A549 treated with Mapracorat at 1 μM for 4 hours (cell line): ENCODE measurements at places on chromosomes 7 and 10. TPM values are rescaled to one million over a fixed set of nuclear protein-coding genes. Genes with fewer than 3 reads are reported as not detected.

Gene STEAP1
- total RNA-seq, result 13.5 to 18.0 TPM (median 14.4 TPM) in 5 replicates

Gene CYP2C19
- total RNA-seq, result 0.12 TPM in 1 of 5 replicates, not detected in the others

Gene GNG11
- 32.4 to 37.5 TPM (median 34.6 TPM) in 5 replicates for total RNA-seq

Gene KNDC1
- 0.77 to 1.9 TPM (median 1.3 TPM) in 5 replicates for total RNA-seq

Gene LRRC72
- total RNA-seq, result not detected in 5 replicates

Gene PTPRN2
- 0.72 to 1.5 TPM (median 1.0 TPM) in 5 replicates for total RNA-seq

Gene SAMD9L
- 0.39 to 0.74 TPM (median 0.46 TPM) in 5 replicates for total RNA-seq

Gene PDLIM1
- 200 to 216 TPM (median 210 TPM) in 5 replicates for total RNA-seq

Gene MYOZ1
- not detected in 5 replicates for total RNA-seq

Gene LOXL4
- 1.2 to 1.7 TPM (median 1.6 TPM) in 5 replicates for total RNA-seq

Gene UCN3
- total RNA-seq, result not detected in 5 replicates

Gene VWA2
- not detected in 5 replicates for total RNA-seq

Gene RNF32
- total RNA-seq, result 1.1 to 2.1 TPM (median 1.9 TPM) in 5 replicates

Gene WNT16
- 0.73 to 1.3 TPM (median 0.97 TPM) in 5 replicates for total RNA-seq

Gene FOXI2
- not detected in 5 replicates for total RNA-seq

Gene FGFR2
- 0.21 to 0.44 TPM (median 0.33 TPM) in 5 replicates for total RNA-seq

Gene PAPOLB
- total RNA-seq, result not detected in 5 replicates

Gene LIPN
- total RNA-seq, result not detected in 5 replicates

Gene TRIP6
- total RNA-seq, result 41.1 to 59.3 TPM (median 54.1 TPM) in 5 replicates

Gene OPN1SW
- total RNA-seq, result not detected in 5 replicates

Gene PLA2G12B
- total RNA-seq, result not detected in 5 replicates

Gene MACROH2A2
- total RNA-seq, result 23.0 to 28.5 TPM (median 27.8 TPM) in 5 replicates

Gene SPAG6
- total RNA-seq, result not detected in 5 replicates

Gene ZNF398
- total RNA-seq, result 7.9 to 11.2 TPM (median 9.3 TPM) in 5 replicates

Gene CPEB3
- total RNA-seq, result 0.21 to 0.41 TPM (median 0.32 TPM) in 5 replicates

Gene GIMAP5
- total RNA-seq, result 0.08 TPM in 1 of 5 replicates, not detected in the others

Gene PON1
- 0.75 to 1.6 TPM (median 1.0 TPM) in 5 replicates for total RNA-seq

Gene COBL
- total RNA-seq, result 3.8 to 5.2 TPM (median 4.2 TPM) in 5 replicates

Gene SEMA4G
- total RNA-seq, result 6.6 to 9.3 TPM (median 8.9 TPM) in 5 replicates

Gene HTR5A
- total RNA-seq, result not detected in 5 replicates
